ENCODE measurements at places on chromosomes 3 and 15.

GRCh38 chr3:63308072-63308471, 30.0 kb downstream of the SYNPR start:
- no peak for DNase-seq

DNA sequence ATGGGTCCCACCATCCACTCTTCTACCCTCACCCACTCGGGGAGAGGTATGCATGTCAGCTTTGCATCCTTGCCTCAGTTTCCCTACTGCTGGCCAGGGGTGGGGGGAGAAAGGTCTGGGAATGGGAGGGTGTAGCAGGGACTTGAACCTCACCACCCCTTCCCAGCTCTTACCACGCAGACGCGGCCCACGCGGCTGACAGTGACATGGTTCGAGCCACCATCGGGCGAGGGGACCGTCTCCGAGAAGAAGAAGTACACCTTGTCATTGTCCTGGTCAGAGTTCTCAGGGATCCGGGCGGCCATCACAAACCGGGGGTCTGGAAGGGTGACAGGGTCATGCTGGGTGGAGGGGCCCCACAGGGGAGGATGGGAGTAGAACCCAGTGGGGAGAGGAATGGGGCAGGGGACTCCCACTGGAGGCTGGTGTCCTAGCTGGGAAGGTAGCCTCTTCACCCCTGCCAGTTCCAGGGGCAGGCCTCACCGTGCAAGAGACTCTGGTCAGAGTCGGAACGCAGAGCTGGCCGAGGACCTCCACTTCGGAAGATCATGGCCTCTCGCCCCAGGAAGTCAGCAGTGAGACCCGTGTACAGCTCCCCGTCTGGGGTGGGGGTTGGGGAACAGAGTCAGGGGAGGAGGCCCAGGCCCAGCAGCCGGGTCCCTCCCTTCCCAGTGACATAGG, 3.7 kb downstream of the SEMA3G start:
- no peak for DNase-seq

DNA sequence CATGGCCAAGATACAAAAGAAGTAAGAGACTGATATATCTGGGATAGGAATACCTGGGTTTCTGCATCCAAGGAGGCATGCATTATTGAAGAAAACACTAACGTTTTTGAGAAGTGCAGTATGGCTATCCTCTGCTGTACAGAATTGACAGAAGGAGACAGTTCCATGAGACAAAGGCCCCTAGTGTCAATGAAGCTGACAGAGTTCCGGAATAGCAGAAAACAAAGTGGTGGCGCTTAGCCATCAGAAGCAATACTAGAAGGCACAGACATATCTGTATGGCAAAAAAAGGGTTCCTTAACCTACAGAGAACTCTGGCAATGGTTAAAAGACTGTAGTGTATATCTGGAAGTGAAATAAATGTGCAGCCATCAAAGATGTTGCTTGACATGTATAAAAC, 77.8 kb downstream of the VGLL3 start:
- DNase-seq: no peak

GRCh38 chr3:63914312-63914711, 2.1 kb upstream of the SCAANT1 start:
- DNase-seq: no peak

DNA sequence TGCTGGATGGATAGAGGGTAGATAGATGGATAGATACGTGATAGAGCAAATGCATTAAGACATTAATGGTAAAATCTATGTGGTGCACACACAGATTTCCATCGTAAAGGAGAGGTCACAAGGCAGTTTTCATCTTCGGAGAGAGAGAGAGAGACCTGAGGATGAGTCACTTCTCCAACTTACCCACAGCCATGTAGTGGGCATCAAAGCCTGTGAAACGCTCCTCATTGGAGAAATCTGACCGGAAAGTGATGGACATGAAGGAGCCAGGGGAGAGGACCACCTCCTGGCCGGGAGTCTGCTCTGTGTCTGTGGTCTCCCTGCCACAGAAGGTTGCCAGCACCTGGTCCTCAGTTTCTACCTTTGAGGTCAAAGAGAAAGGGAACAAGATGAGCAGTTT, 29.2 kb downstream of the MASP1 start:
- DNase-seq: no peak

GRCh38 chr3:127287840-127288239, at the start of gene PRR20G:
PRR20G (minus strand) TSS chr3:127288046; CDS start chr3:127287365, 681 bp downstream.
- DNase-seq: no peak

- DNase-seq: no peak
Measured at GRCh38 chr3:9316881-9317361, 45.9 kb upstream of the THUMPD3 start.

GRCh38 chr3:195909644-195910498, 1.5 kb upstream of the TNK2 start:
- DNase-seq: peak; percentile 87

GRCh38 chr3:187750006-187750512, 4.8 kb upstream of the BCL6 start:
- no peak for DNase-seq

DNA sequence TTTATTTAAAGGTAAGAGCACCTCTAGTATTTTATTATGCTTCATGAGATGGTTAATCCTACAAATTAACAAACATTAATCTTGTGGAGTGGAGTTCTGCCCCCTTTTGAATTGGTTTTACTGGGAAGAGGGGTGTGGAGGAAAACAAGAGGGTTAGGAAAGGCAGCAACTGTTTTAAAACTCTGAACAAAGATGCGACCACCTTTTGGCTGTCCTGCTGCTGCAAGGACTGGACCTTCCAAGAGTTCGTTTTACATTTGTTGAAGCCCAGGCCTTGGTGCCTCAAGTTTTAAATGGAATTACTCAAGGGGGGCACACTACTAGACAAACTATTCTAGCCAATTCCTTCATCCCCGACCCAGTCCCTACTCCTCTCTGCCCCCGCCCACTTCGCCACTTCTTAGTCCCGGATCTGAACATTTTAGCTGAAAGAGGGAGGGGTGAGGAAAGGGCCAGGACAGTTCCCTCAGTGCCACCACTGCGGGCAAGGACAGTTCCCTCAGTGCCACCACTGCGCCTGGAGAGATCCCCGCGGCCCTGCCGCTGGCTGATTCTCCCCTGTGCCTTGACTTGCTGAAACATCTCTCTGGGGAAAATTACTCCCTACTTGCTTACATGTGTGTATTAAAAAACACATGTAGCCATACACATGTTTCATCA, 11.2 kb downstream of the SOX2 start:
- DNase-seq: no peak

DNA sequence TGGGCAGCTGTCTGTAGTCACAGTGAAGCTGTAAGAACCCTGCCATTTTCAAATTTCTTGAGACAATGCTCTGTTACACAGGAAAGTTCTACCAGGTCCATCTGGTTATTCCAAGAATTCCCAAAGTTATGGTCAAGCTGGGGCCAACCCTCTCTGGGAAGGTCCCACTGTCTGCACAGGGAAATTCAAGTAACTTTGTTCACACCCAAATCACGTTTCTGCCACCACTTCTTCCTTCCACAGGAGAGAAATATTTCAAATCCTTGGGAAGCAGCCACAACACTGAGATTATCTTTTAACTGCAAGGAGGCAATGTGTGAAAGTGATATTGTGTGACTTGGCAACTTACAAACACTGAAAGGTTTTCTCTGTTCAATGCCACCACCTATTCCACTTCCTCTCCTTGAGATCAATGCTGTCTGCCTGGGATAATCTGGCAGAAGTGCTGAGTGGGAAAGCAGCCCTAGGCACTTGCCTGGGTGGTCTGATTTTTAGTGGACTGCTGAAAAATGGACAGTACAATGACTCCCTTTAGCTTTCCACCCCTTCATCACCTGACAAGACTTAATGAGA, 5.6 kb downstream of the SCAMP2 start:
- DNase-seq: no peak

DNA sequence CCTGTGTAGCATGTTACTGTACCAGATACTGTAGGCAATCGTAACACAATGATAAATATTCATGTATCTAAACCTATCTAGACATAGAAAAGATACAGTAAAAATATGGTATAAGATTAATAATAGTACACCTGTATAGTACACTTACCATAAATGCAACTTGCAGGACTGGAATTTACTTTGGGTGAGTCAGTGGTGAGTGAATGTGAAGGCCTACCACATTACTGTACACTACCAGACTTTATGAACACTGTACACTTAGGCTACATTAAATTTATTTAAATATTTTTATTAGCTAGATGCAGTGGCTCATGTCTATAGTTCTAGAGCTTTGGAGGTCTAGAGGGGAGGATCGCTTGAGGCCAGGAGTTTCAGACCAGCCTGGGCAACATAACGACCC, 186.6 kb upstream of the ROPN1 start:
- DNase-seq: no peak

DNA sequence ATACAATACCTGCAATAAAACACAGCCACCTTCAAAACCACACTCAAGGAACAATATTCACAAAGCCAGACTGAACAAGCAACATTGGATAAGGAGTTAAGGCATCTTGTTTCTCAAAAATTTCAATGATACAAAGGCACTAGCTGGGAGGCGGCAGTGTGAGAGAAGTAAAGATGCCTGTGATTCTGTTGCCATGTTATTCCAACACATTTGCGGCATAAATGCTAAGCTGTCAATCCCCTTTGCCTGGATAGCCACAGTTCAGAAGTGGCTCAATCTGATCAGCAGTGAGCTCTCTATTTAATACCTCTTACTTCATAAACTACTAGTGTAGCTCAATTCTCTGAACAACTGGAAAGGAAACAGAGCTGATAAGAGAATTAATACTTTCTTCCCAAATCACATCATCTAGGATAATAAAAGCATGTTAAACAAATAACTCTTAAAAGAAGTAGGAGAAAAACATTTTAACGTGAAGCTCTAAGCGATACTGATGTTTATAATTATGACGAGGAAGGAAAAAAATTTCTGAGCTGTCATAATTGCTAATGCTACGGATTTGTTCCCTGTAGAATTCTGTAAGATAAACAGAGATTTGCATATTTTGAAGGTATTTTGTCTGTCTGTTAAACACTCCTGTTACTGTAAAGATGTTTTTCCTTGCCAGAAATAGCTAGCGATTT, 358.4 kb downstream of the FOXP1 start:
- DNase-seq: no peak

- DNase-seq: peak; percentile 94
Measured at GRCh38 chr3:111978583-111979433, at the start of gene ABHD10. ABHD10 (plus strand) TSS chr3:111979026; CDS start chr3:111979062, 36 bp downstream.

DNA sequence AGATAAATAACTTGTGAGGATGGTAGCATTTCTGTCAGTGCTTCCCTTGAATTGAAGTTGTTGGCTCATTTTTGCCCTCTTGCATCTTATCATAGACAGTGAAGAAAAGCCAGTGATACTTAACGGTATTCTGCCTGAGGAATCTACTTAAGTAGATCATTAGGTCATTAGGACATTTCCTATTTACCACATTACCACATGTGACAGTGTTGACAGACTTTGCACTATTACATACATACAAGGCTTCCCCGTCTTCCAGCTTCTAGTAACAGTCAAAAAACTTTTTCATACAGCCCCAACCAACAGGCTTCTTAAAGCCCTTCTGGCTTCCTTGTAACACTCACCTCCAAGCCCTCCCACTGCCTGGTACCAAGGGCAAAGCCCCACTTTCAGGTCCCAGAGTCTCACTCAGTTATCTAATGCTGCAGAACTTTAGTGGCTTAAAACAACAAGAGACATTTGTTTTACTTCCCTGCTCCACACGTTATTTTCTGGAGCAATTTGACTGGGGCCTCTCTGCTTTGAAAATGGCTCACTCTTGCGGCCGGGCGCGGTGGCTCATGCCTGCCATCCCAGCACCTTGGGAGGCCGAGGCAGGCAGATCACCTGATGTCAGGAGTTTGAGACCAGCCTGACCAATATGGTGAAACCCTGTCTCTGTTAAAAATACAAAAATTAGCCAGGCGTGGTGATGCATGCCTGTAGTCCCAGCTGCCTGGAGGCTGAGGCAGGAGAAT, 40.0 kb downstream of the ASB7 start:
- no peak for DNase-seq

DNA sequence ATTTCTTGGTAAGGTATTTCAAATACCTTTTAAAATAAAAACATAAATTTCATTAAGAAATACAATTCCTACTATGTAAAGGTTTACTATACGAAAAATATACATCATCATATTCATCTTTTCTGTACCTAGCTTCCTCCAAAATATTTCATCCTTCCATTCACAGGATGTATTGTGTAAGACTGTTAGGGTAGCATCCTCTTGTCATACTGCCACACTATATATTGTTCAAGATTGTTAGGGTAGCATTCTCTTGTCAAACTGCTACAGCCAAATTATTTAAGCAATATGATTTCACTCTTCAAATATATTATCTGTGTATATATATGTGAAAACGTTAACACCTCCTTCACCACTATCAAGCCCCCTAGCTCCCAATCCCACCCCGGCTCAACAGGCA, 3.5 kb downstream of the RPL22L1 start:
- DNase-seq: no peak

GRCh38 chr15:41965441-41966413, 6.6 kb downstream of the EHD4 start:
- no peak for DNase-seq

DNA sequence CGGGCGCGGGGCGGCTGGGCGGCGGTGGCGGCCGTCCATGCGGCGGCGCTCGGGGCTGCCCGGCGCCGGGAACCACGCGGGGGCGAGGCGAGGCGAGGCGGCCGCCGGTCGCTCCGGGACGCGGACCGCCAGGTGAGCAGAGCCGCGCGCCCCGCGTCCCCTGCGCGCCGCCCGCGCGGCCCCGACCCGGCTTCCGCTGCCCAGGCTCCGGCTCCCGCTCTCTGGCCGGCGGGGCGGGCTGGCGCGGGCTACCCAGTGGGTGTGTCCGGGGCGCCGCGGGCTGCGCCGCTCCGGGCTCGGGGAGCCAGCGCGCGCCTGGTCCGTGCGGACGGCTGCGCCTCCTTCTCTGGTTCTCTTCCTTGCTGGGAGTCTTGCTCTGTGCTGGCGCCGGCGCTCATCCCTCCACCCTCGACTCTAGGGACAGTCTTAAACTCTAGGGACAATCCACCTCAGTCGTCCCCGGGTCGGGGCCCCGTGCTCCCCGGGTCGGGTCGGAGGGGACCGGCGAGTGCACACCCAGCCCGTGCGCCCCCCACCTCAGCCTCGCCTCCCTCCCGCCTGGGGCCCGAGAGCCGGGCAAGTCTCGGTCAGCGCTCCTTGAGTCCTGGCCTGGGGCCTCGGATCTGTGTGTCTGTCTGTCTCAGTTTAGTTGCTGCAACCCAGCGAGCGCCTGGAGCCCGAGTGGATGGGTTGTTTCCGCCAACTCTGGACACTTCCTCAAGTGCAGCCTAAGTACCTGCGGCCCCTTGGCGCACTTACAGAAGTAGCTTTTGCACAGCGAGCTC, 488 bp downstream of the THSD4 start:
- DNase-seq: no peak

GRCh38 chr15:77554306-77555080, 78.2 kb downstream of the LINGO1 start:
- DNase-seq: no peak
